ENCODE measurements at places on chromosomes 1 and 21.

DNA sequence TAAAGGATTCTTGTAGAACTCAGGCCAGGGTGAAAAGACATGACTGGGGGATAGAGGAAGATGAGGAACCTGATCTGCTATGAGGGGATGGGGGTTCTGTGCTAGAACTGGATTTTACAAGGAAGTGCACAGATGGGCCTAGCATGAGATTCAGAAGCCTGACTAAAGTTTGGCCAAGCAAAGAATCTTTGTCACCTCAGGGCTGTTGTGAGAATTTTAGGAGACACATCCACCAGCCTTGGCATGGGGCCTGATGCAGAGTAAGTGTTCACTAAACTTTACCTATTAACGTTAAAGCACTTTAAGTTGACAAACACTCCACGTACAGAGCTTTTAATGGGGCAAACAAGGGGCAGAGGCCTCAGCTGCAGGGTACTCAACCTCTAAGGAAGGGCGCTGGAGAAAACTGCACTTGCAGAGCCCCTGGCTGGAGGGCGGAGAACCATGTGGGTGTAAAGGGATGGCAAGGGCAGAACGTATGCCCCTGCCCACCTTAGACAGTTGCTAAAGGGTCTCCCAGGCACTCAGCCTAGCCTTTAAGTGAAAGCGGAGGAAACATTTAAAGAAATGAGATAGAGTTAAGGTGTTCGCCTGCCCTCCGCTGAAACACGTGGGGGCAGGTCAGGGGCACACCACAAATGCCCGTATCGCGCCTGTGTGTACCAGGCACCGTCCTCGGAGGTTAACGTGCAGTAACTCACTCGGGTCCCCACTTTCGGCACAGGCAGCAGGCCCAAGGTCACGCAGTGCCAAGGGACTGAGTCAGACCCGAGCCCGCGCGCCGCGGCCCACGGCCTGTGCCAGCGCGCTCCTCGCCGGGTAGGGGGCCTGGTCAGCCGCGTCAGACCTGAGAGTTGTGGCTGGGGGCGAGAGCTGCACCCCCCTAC is 990 bp upstream of the MRPS6 start:
- no peak for DNase-seq

- DNase-seq, result no peak
These were observed 23.9 kb downstream of the FTCD start for GRCh38 chr21:46131588-46131837.

GRCh38 chr1:2787163-2787911 is 14.2 kb downstream of the TTC34 start:
- DNase-seq, result no peak

DNA sequence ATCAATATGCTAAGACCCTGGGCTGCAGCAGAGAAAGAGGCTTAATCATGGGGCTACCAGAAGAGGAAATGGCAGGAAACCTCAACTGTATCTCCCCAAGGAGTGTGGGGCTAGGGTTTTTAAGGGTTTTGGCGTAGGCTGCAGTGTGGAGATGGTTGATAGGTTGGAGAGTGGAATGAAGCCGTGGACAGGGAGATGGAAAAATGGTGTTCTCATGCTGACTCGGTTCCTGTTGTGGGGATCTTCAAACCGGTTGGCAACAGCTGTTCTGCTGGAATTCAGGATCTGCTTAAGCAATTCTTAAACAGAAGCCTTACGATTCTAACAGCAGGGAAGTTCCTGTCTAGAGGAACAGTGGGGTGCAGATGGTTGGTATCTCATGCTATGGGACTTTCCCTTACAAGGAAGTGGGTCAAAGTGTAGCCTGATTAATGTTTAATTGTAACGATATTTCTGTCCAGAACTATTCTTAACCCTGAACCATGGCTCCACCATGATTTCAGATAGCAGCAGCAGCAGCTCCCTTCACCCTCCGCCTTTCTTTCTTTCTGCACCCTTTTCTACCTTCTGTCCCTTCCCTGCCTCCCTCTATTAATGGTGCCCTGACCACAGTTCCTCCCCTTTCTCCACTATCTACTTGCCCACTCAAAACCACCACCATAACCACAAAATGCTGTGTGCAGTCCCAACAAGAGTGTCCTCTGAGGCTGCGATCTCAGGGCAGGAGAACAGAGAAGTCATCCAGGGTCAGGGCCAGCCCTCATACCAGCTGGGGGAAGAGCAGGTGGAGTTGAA is 30.8 kb downstream of the RSPH1 start:
- DNase-seq, result no peak

DNA sequence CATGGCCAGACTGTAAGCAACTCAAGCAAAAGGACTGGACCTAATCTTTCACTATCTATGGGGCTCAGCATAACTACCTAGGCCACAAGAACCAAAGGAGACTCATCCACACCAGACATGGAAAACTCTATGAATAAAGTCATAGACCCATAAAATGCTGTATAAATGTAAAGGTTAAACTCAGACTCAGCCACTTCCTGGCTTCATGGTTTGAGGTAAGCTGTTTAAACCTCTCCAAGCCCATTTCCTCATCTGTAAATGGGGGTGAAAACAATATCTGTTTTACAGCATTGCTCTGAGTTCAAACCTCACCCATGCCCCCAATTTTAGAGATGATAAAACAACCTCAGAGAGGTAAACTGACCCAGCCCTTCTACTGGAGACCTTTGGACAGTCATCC is 4.0 kb upstream of the SMIM12 start:
- DNase-seq, result no peak

DNA sequence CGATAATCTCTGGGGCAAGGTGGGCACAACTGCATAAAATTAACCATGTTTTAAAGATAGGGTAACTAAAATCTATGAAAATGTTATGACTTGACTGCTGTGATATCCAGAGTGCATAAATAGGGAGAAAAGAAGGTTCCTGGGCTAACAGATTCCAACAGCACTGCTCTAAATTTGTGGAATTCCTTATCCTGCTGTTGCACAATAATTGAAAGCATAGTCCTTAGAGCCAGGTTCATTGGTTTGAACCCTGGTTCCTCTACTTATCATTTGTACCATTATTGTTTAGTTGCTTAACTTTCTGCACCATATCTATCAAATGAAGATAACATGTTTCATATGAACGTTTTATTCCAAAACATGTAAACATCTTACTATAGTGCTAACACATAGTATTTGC is 219.0 kb downstream of the NUF2 start:
- DNase-seq, result no peak

- no peak for DNase-seq
These were observed 39.5 kb upstream of the RGS16 start for GRCh38 chr1:182643699-182644098.

DNA sequence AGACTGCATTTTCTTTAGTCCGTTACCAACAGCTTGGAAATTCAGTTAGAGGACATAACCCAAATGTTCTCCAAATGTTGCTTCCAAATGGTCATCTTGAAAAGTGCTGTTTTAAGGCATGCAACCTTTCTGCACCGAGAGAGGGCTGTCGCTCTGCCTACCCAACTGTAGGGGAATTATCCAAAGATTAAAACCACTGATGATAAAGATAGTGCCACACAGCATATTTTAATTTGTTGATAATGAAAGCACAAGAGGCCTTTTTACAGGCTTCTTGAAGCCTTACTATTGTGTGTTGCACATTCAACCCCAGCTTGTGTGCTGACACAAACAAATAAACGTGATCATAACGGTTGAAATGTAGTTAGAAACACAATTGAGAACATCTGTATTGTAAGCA is 121.5 kb downstream of the LMO4 start:
- no peak for DNase-seq

DNA sequence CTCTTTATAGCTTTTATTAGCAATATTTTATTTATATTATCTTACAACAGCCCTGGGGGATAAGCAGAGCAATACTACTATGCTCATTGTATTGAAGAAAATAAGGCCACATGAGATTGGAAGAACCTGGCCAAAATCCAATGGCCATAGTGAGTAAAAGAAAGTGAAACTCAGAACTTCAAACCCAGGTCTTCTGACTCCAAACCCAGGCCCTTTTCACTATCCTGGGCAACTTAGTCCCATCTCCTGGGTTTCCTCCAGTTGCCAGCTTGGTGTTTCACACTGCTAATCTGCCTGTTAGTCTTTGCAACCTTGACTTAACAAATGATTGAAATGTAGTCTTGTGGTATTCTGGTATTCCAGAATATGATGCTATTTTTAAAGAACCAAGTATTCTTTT is 22.4 kb upstream of the EXO1 start:
- no peak for DNase-seq

Measured in activated CD4-positive, CD25-positive, alpha-beta regulatory T cell (primary cell).